CD4-positive, alpha-beta T cell (primary cell): ENCODE measurements at places on chromosomes 6 and 20.

- H3K36me3 ChIP-seq = no peaks in the 10 kb centered on the region
- H3K27ac ChIP-seq = no peak overlapping the region
- no peak for DNase-seq
- no peak overlapping the region for H3K4me3 ChIP-seq
- H3K27me3 ChIP-seq = peaks cover 4% of the 10 kb centered on the region
Observed at GRCh38 chr6:134117409-134117808, 65.0 kb upstream of the SLC2A12 start.

GRCh38 chr20:33518071-33518470 is 28.2 kb downstream of the CBFA2T2 start:
- H3K4me3 ChIP-seq = no peak overlapping the region
- H3K36me3 ChIP-seq = peaks cover 3% of the 10 kb centered on the region
- H3K27ac ChIP-seq = no peak overlapping the region
- no peak for DNase-seq
- peaks cover 4% of the 10 kb centered on the region for H3K4me1 ChIP-seq

DNA sequence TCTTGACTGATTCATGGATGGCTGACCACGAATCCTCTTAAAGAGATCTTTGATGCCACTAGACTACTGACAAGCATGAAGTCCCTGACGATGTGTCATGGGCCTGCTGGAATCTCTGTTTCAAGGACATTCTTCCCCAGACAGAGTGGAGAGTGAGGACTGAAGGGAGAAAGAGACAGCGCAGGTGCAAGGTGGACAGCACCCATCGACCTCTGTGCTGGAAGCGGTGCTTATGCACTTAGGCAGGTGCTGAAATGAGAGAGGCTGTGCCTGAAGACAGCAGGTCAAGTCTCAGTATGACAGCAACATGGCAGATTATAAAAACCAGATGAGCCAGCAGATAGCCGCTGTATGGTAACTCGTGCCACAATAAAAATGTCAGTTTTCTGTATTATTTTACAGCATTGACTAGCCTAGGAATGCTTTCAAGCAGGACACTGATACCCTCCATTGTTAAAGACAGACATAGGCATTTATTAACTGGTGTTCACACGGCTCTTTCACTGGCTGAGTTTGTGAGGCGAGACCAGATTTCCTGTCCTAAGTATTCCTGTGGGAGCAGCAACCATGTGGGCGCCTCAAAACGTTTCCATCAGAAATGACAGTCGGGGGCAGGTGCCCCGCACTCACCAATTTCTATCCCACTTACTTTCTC is 47.5 kb downstream of the FOXC1 start:
- H3K27ac ChIP-seq = no peak overlapping the region
- H3K36me3 ChIP-seq = no peaks in the 10 kb centered on the region
- DNase-seq = no peak
- H3K27me3 ChIP-seq = no peaks in the 10 kb centered on the region

GRCh38 chr20:1108437-1108920 is 9.9 kb upstream of the PSMF1 start:
- H3K4me3 ChIP-seq = no peak overlapping the region
- H3K4me1 ChIP-seq = peaks cover 6% of the 10 kb centered on the region
- DNase-seq = peak; percentile 42
- H3K36me3 ChIP-seq = no peaks in the 10 kb centered on the region
- no peaks in the 10 kb centered on the region for H3K27me3 ChIP-seq

DNA sequence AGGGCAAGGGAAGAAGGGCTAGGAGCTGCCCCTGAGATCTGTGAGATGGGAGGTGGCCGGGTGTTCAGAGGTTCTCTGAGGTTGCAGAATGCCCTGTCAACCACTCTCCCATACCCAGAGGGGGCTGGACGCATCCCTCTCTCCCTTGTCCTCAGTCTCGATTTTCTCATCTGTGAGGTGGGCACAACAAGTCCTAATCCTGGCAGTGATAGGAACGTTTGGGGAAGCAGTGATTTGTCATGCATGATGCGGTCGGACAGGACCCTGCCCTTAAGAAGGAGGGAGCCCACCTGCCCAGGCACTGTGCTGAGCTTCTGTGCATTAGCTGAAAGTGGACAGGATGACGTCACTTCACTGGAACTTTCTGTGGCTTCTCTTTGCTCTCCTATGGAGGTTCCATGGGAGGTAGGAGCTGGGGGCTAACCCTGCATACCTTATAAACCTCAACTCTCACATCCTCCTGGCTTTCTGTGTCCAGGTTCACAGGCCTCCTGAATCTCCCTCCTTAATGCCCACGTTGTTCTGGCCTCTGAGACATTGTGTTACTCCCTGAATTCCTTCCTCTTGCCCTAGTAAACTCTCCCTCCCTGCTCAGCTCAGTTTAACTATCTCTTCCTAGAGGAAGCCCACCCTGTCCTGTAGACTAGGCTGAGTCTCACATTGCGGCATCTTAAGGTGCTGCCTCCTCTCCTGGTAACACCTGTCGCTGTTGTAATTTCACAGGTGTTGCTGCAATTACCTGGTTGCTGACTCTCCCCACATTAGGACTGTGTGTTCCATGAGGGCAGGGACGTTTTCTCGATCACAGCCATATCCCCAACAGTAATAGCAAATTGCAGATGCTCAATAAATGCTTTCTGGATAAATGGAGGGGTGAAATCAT is 30.1 kb upstream of the CSNK2A1 start:
- H3K27me3 ChIP-seq = peaks cover 14% of the 10 kb centered on the region
- no peak overlapping the region for H3K27ac ChIP-seq
- no peak overlapping the region for H3K4me3 ChIP-seq
- DNase-seq = no peak

- H3K27ac ChIP-seq = no peak overlapping the region
- H3K27me3 ChIP-seq = no peaks in the 10 kb centered on the region
- no peak overlapping the region for H3K4me3 ChIP-seq
- H3K36me3 ChIP-seq = no peaks in the 10 kb centered on the region
- no peak for DNase-seq
Observed at GRCh38 chr6:166050559-166050958, 117.1 kb downstream of the TBXT start.

- H3K4me1 ChIP-seq = peaks cover 7% of the 10 kb centered on the region
- peaks cover 2% of the 10 kb centered on the region for H3K27me3 ChIP-seq
- no peak overlapping the region for H3K4me3 ChIP-seq
- no peak overlapping the region for H3K27ac ChIP-seq
- DNase-seq = peak; percentile 71
Observed at GRCh38 chr20:17995967-17996819, 27.4 kb downstream of the MGME1 start.

DNA sequence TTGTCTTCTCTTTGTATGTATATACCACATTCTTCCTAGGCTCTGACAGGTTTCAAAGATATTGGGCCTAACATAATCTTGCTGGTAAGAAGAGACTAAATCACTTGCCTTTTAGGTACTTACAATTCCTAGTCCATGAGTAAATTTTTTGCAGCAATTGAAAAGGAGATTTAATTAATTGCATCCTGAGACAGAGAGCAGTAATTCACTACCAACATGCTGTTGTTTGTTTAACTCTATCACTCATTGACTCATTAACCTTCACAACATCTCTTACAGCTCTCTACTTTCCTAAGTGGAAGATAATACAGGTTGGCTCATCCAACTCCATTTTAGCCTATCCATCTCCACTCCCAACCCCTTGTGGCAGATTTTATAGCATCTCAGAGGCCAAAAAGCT is 280.4 kb downstream of the ALDH8A1 start:
- H3K36me3 ChIP-seq = no peaks in the 10 kb centered on the region
- no peaks in the 10 kb centered on the region for H3K4me1 ChIP-seq
- H3K27me3 ChIP-seq = no peaks in the 10 kb centered on the region
- no peak overlapping the region for H3K4me3 ChIP-seq
- no peak for DNase-seq
- H3K27ac ChIP-seq = no peak overlapping the region

GRCh38 chr6:72789145-72789544 is 167.3 kb downstream of the KCNQ5 start:
- H3K27ac ChIP-seq = no peak overlapping the region
- H3K36me3 ChIP-seq = no peaks in the 10 kb centered on the region
- no peaks in the 10 kb centered on the region for H3K4me1 ChIP-seq
- H3K27me3 ChIP-seq = no peaks in the 10 kb centered on the region
- DNase-seq = no peak

DNA sequence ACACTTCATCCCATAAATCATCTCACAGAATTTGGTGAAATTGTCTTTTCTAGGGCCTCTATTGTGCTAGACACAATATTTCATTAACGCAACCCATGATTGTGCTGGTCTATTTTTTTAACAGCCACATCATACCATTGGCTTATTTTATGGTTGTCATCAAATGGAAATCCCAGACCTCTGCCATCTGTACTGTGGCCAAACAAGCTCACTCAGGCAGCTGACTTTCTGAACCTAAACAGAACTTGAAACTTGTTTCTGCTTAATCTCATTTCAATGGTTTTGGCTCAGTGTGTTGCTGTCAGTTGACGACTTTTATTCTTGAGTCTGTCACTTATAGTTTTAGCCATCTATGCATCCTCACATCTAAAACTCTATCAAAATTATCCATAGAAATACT is 111.8 kb downstream of the HAO1 start:
- DNase-seq = no peak
- H3K36me3 ChIP-seq = no peaks in the 10 kb centered on the region
- H3K4me1 ChIP-seq = no peaks in the 10 kb centered on the region
- H3K4me3 ChIP-seq = no peak overlapping the region
- no peaks in the 10 kb centered on the region for H3K27me3 ChIP-seq
- H3K27ac ChIP-seq = no peak overlapping the region

GRCh38 chr20:1827974-1828785 is 67.0 kb upstream of the SIRPA start:
- H3K4me3 ChIP-seq = no peak overlapping the region
- peaks cover 2% of the 10 kb centered on the region for H3K27me3 ChIP-seq
- H3K27ac ChIP-seq = no peak overlapping the region
- DNase-seq = no peak
- H3K4me1 ChIP-seq = peaks cover 4% of the 10 kb centered on the region
- no peaks in the 10 kb centered on the region for H3K36me3 ChIP-seq

- H3K4me1 ChIP-seq = no peaks in the 10 kb centered on the region
- no peak overlapping the region for H3K27ac ChIP-seq
- no peak for DNase-seq
- H3K4me3 ChIP-seq = no peak overlapping the region
Observed at GRCh38 chr6:33966536-33966935, 162.7 kb upstream of the MLN start.

GRCh38 chr20:4318891-4319290 is 303.5 kb upstream of the RNF24 start:
- H3K36me3 ChIP-seq = no peaks in the 10 kb centered on the region
- no peaks in the 10 kb centered on the region for H3K4me1 ChIP-seq
- no peak for DNase-seq
- no peak overlapping the region for H3K4me3 ChIP-seq

DNA sequence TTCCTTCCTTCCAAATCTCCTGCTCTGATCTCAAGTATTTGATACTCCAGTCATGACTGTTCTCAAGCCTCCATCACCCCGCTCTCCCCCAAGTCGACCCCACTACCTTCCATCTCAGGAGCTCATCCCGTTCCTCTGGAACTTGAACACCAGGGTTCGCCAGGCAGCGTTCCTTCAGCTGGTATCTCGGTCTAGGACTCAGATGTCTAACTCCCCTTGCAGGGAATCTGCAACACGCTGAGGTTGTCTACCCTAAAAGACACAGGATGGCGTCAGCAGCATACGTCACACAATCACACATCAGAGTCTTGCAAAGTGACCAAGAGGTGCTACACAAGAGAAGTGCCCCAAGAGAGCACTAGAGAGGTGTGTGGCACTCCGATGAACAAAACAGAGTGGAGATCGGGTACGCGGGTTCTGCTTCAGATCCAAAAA is 706 bp downstream of the ZNF184 start:
- no peaks in the 10 kb centered on the region for H3K27me3 ChIP-seq
- peaks cover 25% of the 10 kb centered on the region for H3K36me3 ChIP-seq
- no peak for DNase-seq

DNA sequence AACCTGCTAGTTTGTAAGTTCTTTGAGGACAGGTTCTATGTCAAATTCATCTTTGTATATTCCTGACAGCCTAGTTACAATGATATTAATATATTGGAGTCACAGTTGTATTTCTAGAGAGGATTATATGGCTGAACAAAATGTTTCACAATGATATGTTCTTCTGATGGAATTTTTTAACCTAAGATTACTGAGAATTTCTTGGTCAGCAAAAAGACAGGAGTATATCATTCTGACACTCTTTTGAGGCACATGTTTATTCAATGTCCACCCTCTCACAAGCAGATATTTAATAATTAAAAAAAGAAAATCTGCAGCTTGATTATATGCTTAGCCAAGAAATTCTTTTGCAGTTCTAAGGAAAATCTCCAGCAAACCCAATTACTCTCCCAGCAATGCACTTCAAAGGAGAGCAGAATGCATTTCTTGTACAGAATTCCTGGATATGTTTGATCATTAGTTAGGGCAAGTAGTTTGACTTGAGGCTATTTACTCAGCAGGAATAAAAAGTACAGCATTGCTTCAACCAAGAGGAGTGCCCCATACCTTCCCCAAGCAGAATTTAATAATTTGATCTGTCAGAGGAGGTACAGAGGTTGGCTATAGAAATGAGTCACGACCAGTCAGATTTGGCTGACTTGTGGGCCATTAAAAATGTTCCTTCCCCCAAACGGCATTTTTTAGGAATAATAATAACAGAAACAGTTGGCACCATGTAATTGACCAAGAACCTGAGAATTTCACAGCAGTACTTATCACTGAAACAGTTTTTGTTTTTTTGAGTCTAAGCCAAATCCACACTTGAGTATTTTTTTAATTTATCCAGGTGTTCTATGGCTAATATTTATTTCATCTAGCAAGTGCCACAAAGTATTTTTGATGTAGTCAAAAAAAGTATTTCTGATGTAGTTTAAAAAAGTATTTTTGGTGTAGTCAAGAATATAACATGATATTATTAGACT is 508.1 kb upstream of the FLRT3 start:
- H3K27ac ChIP-seq = no peak overlapping the region
- no peaks in the 10 kb centered on the region for H3K27me3 ChIP-seq
- H3K4me3 ChIP-seq = no peak overlapping the region
- no peaks in the 10 kb centered on the region for H3K36me3 ChIP-seq

DNA sequence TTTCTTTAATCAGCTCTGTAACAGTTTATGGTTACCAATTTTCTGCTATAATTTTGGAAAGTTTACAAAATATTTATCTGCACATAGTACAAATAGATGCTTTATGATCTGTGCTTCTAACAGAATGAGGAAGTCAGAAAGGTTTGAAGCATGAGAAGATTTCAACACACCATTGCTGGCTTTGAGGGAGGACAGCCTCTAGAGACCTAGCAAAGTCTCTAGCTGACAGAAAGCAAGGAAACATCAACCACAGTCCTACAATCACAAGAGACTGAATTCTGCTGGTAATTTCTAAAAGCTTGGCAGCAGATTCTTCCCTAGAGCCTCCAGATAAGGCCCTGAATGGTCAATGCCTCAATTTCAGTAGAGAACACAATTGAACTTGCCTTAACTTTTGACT is 750.8 kb upstream of the SLC35B3 start:
- H3K4me1 ChIP-seq = no peaks in the 10 kb centered on the region
- DNase-seq = no peak
- no peak overlapping the region for H3K27ac ChIP-seq
